ENCODE measurements at places on chromosomes 16 and 17.

GRCh38 chr16:76461836-76462235 is 184.6 kb downstream of the CNTNAP4 start:
- no peak for DNase-seq

DNA sequence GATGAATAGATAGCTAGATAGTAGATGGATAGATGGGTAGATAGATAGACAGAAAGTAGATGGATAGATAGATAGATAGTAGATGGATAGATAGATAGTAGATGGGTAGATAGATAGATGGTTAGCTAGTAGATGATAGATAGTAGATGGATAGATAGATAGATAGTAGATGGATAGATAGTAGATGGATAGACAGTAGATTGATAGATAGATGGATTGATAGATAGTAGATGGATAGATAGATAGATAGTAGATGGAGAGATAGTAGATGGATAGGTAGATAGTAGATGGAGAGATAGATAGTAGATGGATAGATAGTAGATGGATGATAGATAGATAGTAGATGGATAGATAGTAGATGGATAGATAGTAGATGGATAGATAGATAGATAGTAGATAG is 40.4 kb downstream of the PIK3R5 start:
- no peak for DNase-seq

- DNase-seq = no peak
These were observed 570 bp downstream of the NR1D1 start for GRCh38 chr17:40099619-40100418.

DNA sequence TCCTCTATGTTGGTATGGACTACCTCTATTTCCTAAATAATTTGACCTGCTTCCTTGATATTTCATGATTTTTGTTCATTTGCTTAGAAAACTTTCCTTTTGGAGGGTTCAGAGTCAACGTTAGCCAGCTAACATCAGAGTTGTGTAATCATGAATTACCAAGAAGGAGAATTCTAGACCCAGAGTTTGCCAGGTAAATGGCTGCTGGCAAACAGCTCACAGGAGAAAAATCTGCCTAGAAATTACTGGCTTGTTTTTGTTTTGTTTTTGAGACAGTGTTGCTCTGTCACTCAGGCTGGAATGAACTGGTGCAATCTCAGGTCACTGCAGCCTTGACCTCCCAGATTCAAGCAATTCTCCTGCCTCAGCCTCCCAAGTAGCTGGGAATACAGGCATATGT is 111.4 kb upstream of the SALL1 start:
- DNase-seq = no peak

DNA sequence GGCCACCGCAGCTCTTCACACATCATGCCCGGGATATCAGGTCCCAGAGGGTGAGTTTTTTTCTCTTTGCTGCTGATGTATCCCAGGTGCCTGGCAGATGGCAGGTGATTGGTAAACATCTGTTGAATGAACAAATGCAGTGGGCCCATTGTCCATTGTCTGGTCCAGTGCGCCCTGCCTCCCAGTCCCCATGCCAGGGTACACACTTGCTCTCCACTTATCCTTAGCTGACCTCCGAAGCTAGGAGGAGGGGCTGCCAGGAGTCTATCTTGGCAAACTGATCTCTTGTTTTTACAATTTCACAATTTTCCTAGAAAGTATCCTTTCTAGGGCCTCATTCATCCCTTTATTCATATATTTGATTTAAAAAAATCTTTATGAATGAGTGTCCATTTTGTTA is 196.0 kb downstream of the RAB11FIP4 start:
- no peak for DNase-seq

DNA sequence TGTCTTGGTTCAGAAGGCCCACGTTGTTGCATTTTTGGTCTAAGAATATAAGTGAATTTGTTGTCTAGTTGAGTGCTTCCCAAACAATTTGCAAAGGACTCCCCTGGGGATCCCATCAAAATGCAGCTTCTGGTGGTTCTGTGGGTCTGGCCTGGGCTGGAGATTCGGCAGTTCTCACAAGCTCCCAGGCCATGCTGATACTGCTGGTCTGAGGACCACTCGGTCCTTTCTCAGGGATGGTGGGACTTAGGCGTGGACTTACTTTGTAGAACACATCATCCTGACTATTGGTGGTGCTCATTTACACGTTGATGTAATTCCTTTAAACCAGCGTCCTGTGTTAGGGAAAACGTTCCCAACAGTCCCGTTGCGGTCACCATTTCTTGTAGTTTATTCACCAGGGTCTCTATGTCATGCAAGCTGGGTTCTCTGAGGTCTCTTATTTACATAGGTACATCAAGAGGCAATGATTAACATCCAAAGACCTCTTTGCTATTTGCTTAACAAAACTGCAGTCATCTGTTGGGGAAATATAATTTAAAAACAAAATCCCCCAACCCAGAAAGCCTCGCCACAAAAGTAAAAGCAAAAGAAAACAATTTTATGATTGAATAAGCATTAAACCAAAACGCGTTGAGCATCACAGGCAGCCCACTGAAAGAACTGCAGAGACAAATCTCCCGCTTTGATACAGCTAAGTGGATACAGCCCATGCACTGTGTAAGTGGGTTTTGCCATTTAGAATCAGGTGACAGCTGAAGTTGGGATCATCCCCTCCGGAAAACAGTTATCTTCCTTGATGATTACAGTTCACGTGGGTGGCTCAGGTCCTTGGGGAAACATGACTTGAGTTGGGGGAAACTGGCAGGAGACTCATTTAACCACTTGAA is 39.0 kb upstream of the SEC14L1 start:
- no peak for DNase-seq

GRCh38 chr17:2924211-2924610 is 128.0 kb downstream of the RAP1GAP2 start:
- no peak for DNase-seq

GRCh38 chr16:29784157-29784556 is 6.1 kb downstream of the ZG16 start:
- no peak for DNase-seq

DNA sequence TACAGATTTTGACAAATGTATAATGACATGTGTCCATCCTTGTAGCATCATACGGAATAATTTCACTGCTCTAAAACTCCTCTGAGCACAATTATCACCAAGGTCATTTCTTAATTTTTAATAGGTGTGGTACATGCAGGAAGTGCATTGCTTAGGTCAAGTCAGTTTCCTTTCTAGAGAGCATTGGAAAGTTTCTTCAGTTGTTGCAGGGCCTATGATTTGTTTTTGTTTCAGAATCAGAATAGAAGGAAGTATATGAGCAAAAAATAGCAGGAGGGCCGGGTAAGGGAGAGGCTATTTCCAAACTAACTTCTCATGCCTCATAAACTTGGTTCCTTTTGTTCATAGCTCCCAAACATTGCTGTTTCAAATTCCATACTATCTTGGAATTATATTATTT is 24.0 kb upstream of the SLFN5 start:
- no peak for DNase-seq

GRCh38 chr17:63611354-63611753 is 10.7 kb downstream of the TACO1 start:
- no peak for DNase-seq

GRCh38 chr17:79793924-79794304 is 3.0 kb downstream of the CBX8 start:
- DNase-seq = no peak

DNA sequence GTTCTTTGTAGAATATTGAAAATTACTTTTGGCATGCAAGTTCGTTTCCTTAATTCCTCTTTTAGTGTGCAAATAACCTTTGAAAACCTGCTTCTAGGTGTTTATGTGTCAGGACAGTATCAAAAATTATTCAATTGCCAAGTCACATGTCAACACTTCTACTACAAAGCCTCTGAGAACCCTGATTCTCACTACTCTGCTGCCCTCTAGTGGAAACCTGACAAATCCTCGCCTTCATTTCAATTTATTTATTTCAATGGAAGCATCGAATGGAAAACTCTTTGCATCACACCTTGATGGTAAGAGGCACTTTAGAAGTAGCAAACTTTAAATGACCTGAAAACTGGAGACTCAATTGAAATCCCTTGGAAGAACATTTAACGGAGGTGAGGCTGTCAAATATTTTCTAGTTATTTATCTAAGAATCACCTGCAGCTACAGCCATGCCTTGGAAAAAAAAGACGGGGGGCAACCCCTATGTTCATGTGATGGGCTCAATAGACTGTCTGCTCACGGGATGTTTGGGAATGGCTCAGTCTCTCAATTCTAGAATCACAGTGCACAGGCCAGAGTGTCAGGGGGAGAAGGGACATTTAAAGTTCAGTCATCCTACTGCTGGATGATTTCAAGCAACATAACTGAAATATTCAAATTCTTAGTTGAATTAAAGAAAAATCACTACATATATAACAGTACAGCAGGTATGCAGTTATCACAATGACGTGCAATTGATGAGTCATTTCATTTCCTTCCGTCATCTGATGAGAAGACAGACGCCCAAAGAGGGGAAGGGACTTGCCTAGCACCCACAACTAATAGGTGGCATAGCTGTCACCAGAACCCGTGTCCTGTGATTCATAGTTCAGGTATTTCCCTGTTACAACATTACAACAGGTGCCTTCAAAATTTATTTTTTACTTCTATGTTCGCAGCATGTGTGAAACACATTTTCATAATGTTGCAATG is 563.9 kb downstream of the TOX3 start:
- peak; percentile 45 for DNase-seq

- DNase-seq = no peak
These were observed 622.6 kb downstream of the KCNJ2 start for GRCh38 chr17:70791748-70792443.

DNA sequence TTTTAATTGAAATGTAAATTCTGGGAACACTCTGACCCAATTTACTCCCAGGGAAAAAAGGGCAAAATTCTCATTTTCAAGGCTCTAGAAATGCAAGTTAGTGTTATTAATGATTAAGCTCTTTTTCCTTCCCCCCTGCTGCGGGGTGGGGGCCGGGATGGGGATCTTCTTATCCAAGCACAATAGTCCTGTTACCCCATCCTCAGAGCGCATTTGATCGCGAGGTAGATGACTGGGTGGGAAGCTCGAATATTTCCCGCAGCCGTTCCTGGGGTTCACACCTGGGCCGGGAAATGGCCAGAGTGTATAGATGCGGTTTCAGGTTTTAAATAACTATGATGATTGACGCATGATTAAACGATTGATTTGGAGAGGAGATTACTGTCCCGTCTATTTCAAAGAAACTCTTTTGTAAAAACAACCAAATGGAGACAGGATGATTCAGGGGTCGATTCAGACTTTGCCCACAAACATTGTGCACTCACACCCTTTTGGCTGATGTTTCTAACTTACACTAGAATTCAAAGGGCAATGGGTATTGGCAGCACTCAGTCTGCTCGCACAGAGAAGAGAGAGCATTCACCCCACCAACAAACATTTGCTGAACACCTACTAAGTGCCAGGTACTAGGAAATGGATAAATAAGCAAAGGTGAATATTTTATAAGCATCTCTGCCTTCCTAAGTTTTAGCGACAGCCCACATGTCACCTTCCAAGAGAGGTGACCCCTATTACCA is 55.0 kb downstream of the SALL1 start:
- DNase-seq = no peak

DNA sequence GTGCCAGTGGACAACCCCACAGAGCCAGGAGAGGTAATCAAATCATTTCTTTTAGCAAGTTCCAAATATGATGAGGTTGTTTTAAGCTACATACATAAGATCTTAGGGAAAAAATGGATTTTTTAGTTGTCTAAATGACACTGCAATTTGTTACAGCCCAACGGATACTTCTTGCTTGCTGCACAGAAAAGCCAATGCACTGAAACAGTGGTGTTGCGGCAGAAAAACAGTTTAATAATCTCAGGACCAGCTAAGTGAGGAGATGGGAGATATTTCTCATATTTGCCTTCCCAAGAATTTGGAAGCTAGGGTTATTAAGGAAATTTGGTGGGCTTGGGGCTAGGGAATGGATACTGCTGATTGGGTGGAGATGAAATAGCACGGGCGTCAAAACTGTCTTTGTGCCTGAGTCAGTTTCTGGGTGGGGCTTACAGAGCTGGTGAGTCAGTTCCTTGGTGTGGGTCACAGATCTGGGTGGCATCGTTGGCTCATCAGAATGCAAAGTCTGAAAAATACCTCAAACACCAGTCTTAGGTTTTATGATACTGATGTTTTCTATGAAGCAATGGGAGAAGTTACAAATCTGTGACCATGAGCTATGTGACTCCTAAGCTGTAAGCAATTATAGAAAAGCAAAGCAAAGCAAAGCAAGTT is 255.4 kb downstream of the IRX3 start:
- no peak for DNase-seq

GRCh38 chr17:19718613-19719354 is 2.4 kb upstream of the SLC47A2 start:
- no peak for DNase-seq

DNA sequence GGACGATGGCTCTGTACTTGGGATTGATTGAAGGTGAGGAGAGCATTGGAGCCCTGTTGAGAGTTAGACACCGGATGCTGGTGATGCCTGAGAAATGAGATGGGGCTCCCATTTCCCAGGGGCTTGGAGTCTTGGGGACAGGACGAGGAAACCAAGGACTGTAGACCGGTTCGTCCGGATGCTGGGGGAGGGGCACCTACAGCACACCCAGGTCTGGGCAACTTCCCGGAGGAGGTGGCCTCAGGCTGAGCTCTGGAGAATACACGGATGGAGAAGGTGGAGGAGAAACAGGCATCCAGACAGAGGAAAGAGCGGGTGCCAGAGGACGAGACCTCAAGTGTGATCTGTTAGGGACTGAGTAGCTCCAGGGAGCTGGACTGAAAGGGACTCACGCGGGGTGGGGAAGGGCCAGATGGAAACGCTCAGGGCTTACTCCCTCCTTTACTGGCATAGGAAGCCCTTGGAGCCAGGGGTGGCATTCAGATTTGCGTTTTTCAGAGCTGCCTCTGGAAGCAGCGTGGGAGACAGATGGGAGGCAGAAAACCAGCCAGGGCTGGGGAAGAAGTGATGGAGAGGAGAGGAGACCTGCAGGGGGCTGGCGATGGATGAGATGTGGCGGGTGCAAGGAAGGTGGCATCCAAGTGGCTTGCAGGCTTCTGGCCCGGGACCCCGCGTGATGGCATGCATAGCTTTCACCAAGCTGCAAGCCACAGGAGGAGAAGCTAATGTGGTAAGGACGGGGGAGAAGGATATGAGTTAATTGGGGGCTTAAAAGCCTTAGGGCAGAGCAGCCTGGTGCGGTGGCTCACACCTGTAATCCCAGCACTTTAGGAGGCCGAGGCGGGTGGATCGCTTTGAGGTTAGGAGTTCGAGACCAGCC is 8.3 kb downstream of the C1QTNF1 start:
- no peak for DNase-seq

DNA sequence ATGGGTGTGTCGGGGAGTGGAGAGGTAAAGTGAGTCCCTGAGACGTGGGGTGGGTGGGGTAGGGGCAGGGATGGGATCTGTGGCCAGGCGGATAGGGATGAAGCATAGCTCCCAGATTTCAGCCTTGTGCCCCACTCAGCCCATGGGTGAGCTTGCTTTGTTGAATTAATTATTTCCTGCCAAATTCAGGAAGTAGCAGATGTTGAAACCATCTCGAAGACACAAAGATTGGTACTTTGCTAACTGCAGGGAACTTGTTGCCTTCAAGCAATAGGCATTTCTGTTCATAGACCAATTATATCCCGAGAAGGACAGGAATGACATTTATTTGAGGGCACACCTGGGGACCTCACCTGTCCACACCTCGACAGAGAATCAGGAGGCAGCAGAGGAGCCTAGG is 11.0 kb upstream of the C16orf74 start:
- no peak for DNase-seq

Data from hematopoietic multipotent progenitor cell treated with erythropoietin and hydrocortisone succinate and interleukin-3 and kit ligand, for 15 days (in vitro differentiated cells).